NCI-H345 (cell line): ENCODE measurements at places on chromosomes 12 and 14.

GRCh38 chr12:119052001-119052400 is 70.7 kb downstream of the SRRM4 start:
- no peak for DNase-seq

- peak; percentile 97 for DNase-seq
These were observed 53.4 kb upstream of the DLK1 start for GRCh38 chr14:100673085-100673806.

GRCh38 chr12:69508091-69508490 is 37.9 kb downstream of the FRS2 start:
- DNase-seq, result no peak

GRCh38 chr12:109804820-109805761 is 28.1 kb downstream of the TRPV4 start:
- peak; percentile 60 for DNase-seq

- DNase-seq, result no peak
These were observed 24.0 kb upstream of the MDM1 start for GRCh38 chr12:68356060-68356695.

GRCh38 chr12:131776237-131776889 is 51.8 kb upstream of the MMP17 start:
- no peak for DNase-seq

GRCh38 chr14:59360233-59360632 is 104.9 kb downstream of the GPR135 start:
- no peak for DNase-seq

DNA sequence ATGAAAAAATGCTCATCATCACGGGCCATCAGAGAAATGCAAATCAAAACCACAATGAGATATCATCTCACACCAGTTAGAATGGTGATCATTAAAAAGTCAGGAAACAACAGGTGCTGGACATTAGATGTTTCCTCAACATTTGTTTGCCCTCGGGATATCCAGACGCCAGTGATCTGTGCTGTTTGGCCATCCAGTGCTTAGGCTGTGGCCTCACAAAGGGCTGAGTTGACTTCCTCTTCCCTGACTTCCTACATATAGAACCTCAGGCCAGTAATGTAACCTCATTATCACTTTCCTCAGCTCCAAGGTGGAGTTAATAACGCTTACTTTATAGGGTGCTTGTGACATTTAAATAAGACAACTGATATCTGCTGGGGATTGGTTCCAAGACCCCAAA is 51.8 kb downstream of the SLC15A5 start:
- DNase-seq, result no peak
